Liver (tissue), 10 donors: ENCODE measurements at places on chromosomes 3 and 15. TPM values are rescaled to one million over a fixed set of nuclear protein-coding genes. Genes with fewer than 3 reads are reported as not detected.

Gene C3orf85
- 8.5 TPM for total RNA-seq

DNA sequence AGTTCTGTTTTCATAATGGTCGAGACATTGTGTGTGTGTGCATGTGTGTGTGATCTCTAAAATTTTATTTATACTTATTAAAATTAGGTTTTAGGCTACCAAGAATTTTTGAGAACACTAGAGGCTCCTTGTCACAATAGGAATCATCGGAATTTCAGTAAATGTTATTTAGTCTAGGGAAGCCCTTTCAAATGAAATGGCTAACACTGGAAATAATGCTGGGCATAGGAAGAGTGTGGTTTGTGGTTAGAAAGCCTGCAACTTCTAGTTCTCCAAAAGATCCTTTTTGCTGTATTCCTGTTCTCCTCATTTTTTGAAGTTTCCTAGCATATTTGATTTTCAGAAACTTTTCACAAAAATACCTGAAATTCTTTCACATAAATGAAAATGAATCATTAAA, 92.5 kb upstream of the MBNL1 start:
- no peak overlapping the region for H3K27ac ChIP-seq
- no peak overlapping the region for H3K4me3 ChIP-seq
- DNase-seq, result no peak
- H3K36me3 ChIP-seq, result no peaks in the 10 kb centered on the region
- no peaks in the 10 kb centered on the region for H3K4me1 ChIP-seq

- DNase-seq, result no peak
- H3K27me3 ChIP-seq, result no peaks in the 10 kb centered on the region
- H3K36me3 ChIP-seq, result no peaks in the 10 kb centered on the region
- H3K4me3 ChIP-seq, result no peak overlapping the region
- no peaks in the 10 kb centered on the region for H3K4me1 ChIP-seq
These were observed 68.9 kb downstream of the TFRC start for GRCh38 chr3:196012941-196013476.

DNA sequence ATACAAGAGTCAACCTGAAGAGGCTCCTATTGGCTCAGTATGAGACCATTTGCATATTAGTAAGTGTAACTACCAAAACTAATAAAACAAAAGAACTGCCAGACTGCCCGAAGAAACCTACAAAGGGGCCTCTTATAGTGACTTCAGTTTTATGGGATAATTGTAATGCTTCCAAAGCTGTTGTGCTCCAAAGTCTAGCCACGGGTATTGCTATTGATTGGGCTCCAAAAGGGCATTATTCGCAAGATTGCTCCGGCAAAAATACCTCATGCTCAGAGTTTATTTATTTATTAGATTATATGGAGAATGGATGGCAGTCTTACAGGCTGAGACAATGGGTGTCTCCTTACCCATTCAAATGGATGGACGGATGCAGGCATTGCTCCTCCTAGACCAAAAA, 11.4 kb downstream of the RPL22L1 start:
- no peaks in the 10 kb centered on the region for H3K36me3 ChIP-seq
- DNase-seq, result no peak
- H3K27me3 ChIP-seq, result no peaks in the 10 kb centered on the region
- H3K4me3 ChIP-seq, result no peak overlapping the region
- H3K4me1 ChIP-seq, result peaks cover 8% of the 10 kb centered on the region

DNA sequence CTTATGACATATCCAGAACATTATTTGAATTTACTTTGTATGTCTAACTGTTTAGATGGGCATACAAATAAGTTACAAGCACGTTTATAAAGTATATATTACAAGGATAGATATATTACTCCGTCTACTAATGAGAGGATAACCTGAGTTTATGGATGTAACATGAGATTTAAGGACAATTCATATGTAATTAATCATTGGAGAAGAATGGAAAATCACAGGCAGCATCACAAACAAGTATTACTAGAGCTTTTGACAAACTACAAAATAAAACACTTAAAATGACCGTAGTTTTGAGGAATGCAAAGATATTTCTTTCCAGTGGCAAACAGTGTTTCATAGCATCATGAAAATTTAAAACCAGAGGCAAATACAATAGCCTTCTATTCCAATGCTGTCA, 113.8 kb downstream of the ROBO1 start:
- H3K36me3 ChIP-seq, result no peaks in the 10 kb centered on the region
- H3K4me1 ChIP-seq, result no peaks in the 10 kb centered on the region
- H3K4me3 ChIP-seq, result no peak overlapping the region
- no peaks in the 10 kb centered on the region for H3K27me3 ChIP-seq

- no peaks in the 10 kb centered on the region for H3K4me1 ChIP-seq
- no peak for DNase-seq
- H3K4me3 ChIP-seq, result no peak overlapping the region
- no peak overlapping the region for H3K27ac ChIP-seq
These were observed 17.9 kb downstream of the DZIP1L start for GRCh38 chr3:138097192-138098172.
